ENCODE measurements at places on chromosomes 2 and 18.
A peak's percentile ranks its signal among the peaks of the same experiment; 100 is the strongest.

DNA sequence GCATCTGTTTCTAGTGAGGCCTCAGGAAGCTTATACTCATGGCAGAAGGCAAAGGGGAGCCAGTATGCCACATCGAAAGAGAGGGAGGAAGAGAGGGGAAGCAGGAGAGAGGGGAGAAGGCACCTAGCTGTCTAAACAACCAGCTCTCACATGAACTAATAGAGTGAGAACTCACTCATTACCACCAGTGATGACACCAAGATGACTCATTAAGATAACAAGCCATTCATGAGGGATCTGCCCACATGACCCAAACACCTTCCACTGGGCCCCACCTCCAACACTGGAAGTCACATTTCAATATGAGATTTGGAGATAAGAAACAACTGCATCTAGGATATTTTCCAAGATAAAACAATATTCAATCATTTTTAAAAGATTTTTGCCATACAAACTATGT lies 753.9 kb upstream of the ZEB2 start:
- no peak for DNase-seq

- DNase-seq: no peak
Measured at GRCh38 chr18:2173486-2173885, 397.8 kb downstream of the METTL4 start.

DNA sequence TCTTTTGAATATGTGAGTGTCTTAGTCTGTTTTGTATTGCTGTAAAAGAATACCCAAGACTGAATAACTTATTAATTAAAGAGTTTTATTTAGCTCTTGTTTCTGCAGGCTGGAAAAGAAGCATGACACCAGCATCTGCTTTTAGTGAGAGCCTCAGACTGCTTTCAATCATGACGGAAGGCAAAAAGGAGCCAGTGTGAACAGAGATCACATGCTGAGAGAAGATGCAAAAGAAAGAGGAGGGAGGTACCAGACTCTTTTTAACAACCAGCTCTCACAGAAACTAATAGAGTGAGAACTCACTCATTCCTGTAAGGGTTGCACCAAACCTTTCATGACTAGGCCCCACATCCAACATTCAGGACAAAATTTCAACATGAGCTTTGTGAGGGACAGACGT lies 101.6 kb upstream of the HNMT start:
- DNase-seq: no peak

GRCh38 chr2:3282056-3282998 lies 95.3 kb downstream of the EIPR1 start:
- no peak for DNase-seq

DNA sequence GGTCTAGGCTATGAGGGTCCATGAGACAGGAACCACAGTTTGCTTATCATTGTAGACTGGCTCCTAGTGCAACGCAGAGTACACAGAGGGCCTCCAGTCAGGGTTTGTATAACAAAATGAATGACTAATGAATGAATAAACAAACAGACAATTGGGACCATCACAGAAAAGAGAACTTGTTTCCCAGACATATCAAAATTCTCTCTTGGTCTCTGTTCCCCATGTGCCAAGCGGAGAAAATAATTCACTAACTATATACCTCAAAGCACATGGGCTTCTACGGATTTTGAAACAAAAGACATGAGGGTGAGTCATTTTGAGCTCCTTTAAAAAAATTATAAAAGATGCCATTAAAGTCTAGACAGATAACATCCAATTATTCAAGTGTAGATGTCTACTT lies 28.0 kb downstream of the INO80C start:
- no peak for DNase-seq

DNA sequence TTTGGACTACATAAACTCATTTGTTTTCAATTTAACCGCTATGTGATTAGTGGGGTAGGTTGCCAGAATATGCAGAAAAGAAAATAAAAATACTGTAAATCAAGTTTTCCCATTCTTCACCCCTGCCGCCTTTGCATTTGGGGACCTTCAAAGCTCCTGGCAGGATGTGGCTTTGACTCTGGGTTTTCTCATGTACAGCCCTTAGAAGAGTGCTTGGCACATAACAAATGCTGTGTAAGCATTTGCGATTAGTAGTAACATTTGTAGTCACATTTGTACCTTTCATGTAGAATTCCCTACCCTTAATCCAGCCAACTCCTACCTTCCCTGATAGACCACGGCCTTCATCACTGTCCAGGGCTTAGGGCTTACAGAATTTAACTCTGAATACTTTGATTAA lies 262.6 kb downstream of the MREG start:
- no peak for DNase-seq

DNA sequence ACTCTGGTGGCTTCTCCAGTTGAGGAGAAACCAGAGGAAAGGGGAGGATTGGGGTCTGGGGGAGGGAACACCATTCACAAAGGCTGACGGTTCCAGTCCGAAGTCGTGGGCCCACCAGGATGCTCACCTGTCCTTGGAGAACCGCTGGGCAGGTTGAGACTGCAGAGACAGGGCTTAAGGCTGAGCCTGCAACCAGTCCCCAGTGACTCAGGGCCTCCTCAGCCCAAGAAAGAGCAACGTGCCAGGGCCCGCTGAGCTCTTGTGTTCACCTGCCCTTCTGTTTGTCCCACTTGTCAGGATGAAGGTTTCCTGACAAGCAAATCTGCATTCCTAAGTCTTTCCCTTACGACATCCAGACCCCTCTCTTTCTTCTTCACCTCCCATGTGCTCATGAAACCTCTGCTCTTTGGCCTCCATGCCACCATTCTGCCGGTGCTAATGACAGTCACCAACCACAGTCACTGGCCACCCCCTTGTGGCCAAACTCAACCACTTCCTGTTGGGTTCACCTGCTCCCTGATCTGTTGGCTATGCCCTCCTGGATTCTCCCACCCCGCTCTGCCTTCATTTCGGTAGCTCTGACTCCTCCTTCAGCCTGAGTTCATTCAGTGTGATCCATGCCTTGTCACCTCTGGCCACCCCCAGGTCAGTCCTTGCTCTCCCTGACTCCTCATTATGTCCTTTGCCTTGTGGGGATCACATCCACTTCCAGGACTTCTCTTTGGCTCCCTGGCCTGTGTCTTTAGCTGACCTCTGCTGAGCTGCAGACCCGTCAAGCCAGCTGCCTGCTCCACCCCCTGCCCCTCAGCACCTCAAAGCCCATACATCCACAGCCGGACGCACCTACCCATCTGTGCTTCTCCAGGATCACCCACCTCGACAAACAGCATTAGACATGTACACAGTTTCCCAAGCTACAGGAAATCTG lies 17.6 kb downstream of the EMX1 start:
- DNase-seq: peak; percentile 14

DNA sequence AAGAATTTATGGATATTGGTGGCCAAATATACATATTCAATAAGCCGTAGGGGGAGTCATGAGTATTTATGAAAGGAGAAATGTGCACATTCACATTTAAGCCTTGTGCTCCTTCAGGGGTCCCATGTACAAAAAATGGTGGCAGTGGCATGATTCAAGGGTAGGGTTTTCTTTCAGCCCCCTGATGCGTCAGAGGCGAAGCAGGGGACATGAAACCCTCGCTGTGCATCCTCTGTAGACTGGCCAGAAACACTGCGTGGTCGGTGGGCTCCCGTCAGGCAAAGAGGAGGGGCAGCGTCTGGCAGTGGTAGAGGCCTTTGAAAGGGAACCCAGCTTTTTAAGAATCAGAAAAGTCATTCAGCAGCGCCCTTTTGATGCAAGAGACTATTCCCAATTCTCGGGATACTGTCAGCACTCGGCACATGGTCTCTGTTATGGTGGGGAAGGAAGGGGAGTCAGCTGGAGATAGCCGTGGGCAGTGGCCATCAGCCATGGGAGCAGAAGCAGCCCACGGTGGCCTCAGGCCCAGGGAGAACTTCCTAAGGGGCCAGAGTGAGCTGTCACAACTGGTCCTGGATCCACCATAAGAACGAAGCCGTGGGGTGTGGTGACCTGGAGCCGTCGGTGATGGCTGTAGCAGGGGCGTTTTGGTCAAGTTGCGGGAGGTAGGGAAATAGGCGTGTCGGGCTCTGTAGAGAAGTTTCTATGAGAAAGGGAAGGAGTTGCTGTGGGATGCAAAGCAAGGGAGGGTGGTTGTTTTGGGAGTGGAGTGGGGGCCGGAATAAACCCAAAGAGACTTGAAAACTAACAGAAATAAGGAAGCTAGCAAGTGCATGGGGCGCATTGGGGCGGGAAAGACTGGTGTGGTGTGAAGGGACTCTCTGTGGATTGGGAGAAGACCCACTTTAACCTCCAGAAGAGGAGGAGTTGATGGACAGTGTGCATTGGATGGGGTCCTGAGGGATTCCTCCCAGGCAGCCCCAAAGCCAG lies 95.6 kb downstream of the SH3BP4 start:
- DNase-seq: no peak

DNA sequence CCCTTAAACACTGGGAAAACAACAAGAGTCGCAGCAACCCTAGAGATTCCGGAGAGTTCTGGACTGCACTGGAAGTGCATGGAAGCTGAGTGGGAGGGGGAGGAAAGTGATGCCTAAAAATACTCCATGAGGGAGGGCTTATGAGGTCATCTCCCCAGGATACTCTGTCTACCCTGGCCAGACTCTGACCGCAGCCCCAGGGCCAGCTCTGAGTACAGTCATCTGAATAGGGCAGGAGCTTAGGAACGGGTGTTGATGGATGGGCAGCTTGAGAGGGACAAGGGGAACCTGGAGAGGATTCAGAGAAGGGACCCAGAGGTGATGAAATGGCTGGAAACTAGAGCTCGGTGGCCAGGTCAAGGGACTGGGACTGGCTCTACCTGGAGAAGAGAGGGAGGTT lies 79.3 kb upstream of the IGFBP5 start:
- no peak for DNase-seq

GRCh38 chr2:112566104-112566503 lies 18.3 kb upstream of the CHCHD5 start:
- no peak for DNase-seq

- DNase-seq: no peak
Measured at GRCh38 chr2:40584432-40584831, 132.5 kb upstream of the SLC8A1 start.

Measured in CD4-positive, alpha-beta T cell treated with Interleukin-15 for 1 hour (primary cell).